ENCODE measurements at places on chromosomes 4 and X.

DNA sequence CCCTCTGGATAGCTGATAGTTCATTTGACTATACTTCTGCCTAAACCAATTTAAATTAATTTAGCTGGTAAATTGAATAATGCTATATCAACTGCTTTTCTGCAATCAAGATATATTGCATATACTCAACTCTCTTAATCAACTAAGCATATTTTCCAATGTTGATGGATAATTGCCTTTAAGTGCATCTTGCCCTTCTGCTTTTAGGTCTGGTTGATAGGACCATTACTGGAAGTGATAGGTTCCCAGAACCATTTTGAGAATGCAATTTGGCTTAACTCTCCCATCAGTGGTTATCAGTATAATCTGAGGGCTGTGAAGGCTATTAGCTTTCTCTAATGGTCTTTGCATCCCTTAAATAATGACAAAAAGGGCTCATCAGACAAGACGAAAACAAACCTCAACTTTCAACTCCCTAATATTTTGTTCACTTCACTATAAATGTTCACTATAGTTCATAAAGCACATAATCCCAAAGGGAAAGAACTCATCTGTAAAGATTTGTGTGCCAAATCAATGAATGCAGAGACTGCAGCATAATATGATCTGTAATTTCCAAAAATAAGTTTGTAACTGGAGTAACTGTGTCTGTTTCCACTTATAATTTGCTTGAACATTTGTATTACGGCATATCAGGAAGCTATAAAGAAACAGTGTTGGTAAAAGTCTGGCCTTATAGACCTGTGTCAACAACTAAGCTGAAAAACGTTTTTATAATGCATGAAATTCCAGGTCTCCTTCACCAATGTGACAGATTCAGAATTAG, 273.6 kb downstream of the FBXO8 start:
- no peak for DNase-seq

DNA sequence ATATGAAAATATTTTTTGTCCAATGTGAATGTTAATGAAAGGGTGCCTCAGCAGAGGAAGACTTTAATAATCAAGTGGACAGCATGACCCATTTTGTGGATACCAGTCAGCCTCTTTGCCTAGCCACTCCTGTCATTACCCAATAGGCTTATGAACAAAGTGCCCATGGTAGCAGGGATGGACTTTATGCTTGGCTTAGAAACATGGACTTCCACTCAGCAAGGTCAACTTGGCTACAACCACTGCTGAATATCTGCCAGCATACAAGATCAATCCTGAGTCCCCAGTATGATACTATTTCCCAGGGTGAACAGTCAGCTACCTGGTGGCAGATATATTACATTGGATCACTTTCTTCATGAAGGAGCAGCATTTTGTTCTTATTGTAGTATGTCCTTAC, 56.7 kb upstream of the NXF3 start:
- no peak for DNase-seq

GRCh38 chrX:135543924-135544323, 23.5 kb downstream of the INTS6L start:
- DNase-seq, result no peak

- no peak for DNase-seq
Observed at GRCh38 chr4:148874331-148874730, 432.1 kb upstream of the NR3C2 start.

DNA sequence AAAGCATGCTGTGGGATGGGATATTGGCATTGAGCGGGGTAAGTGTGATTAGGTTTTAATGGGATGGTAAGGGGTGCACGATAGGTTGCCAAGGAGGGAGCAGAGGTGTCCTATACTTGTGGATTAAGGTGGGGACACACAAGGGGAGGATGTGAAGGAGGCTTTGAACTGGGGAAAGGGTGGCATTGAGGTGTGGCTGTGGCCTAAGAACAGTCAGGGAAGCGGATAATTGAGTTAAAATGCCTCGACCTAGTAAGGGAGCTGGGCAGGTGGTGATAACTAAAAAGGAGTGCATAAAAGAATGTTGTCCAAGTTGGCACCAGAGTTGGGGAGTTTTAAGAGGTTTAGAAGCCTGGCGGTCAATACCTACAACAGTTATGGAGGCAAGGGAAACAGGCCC, 17.5 kb downstream of the KLKB1 start:
- DNase-seq, result no peak

- no peak for DNase-seq
Observed at GRCh38 chr4:110634350-110635162, 11.7 kb upstream of the PITX2 start.

DNA sequence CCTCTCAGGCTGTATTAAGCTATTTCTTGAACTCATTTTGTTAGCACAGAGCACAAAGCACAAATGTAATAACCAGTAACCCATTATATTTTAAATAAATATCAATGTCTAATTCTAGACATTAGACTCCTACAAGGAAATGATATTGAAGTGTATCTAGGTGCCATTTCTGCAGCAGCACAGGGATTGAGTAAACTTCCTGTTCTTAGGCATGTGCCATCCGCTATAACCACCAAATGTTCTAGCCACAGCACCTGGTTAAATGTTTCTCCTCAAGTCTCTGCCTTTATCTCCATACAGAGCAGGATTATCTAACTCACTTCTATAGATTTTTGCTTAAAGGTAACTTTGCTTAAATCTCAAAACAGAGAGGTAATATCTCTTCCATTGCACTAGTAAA, 51.4 kb downstream of the SGMS2 start:
- DNase-seq, result no peak

- peak; percentile 7 for DNase-seq
Observed at GRCh38 chr4:105894660-105895582, at the start of gene NPNT. Gene NPNT (plus strand): TSS chr4:105895471. CDS start chr4:105895653, 182 bp downstream.

- peak; percentile 24 for DNase-seq
Observed at GRCh38 chr4:84915396-84915780, 51.1 kb downstream of the WDFY3 start.

DNA sequence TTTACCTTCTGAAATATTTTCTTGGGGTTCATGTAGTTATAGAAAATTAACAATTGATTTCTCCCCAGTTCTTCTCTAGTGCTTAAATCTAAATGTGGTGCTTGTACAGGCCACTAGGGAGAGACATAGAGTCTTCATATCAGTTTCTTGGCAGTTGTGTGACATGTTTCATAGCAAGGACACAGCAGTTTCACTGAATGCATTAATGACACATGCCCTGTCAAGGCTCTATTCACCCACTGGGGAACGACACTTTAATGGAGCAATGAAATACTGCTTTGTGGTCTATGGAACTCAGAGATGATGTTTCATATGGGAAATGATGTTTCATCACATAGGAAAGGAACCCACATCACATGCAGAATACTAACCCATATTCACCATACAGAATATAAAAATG, 2.8 kb downstream of the VEGFC start:
- DNase-seq, result peak; percentile 82

DNA sequence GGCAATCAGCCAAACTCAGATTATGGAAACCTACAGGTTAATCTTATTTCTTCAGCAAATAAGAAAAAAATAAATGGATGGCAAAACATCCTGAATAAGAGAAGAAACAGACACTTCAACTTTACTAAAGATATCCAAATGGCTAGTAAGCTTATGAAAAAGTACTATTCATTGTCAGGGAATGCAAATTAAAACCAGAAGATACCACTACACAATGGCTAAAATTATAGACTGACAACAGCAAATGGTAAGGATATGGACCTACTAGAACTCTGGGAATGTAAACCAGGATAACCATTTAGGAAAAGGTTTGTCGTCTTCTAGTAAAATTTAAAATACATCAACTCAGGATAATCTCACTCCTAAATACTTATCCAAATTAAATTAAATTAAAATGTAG, 24.3 kb downstream of the GRSF1 start:
- no peak for DNase-seq

DNA sequence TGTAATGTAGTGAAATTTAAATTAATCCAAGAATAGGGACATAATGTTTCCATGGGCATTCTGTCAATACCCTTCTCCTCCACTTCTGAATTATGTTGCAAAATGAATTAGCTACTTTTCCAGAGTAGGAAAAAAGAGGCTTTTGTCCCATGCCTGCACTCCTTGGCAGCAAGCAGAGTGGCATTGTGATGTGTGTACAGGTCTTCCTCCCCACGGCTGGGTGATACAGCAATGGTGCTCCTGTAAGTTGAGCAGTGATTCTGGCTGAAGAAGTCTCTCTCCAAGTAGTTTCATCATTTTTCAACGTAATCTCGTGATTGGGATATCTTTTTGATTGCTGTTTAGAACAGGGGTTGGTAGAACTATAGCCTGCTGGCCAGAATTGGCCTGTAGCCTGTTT, 59.9 kb downstream of the KIT start:
- no peak for DNase-seq

DNA sequence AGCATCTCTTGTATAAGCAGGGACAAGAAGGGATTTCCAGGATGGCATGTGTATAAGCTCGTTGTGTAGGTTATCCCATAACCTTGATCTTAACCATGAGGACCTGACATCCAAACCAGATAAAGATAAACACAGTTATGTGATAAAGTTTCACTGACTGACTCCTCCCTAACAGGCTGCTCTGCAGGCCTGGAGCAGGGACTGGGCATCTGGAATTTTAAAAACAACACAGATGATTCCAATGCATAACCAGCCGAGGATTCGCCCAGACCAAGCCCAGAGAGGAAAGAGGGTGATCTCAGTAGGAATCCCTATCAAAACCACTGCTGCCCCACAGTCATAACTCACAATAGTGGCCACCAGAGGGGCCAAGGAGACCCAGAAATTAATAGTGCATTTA, 22.7 kb downstream of the KLF3 start:
- no peak for DNase-seq

- DNase-seq, result peak; percentile 80
Observed at GRCh38 chr4:54277691-54278090, 48.6 kb downstream of the PDGFRA start.

DNA sequence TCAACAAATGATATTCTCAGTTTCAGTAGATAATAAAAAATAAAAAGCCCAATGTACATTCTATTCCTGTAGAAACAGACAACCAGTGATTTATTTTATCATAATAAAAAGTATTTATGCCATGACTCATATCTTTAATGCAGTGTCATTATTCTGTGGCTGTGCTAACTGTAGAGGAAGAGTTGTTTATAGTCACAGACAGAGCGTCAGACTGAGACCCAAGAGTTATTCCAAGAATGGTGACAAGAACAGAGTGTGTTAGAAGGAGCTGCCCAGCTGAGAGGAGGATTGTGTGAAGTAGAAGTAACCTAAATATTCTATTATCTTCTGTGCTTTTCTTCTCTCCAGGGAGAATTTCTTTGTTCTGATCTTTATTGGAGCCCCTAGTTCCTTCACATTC, 210.7 kb downstream of the PPP1R2C start:
- no peak for DNase-seq

GRCh38 chr4:5931526-5931925, 38.6 kb upstream of the CRMP1 start:
- no peak for DNase-seq

GRCh38 chr4:98711526-98711925, 53.1 kb upstream of the TSPAN5 start:
- DNase-seq, result no peak

- DNase-seq, result peak; percentile 83
Observed at GRCh38 chr4:87543835-87544461, 14.8 kb upstream of the SPARCL1 start.

GRCh38 chr4:150211016-150211415, 132.8 kb downstream of the DCLK2 start:
- no peak for DNase-seq

GRCh38 chr4:39304651-39305050, 61.5 kb downstream of the RFC1 start:
- peak; percentile 32 for DNase-seq

DNA sequence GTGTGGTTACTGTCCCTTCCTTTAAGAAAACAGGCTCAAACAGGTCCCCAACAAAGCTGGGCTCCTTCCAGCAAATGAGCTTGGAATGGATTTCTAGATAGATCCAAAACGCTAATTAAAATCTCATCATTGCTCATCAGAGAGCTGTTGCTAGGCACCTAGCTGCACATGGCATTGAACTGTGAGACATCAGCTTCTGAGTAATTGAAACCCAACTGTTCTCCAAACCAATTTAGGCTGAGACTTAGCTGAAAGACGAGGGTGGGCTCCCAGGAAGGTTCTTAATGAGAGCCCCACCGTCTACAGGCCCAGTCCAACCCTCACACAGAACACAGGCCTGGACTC, 59.1 kb downstream of the FAM184B start:
- no peak for DNase-seq

GRCh38 chrX:102784550-102784949, 64.0 kb downstream of the GPRASP3 start:
- no peak for DNase-seq

- DNase-seq, result peak; percentile 67
Observed at GRCh38 chrX:136166221-136166855, 19.0 kb downstream of the FHL1 start.

DNA sequence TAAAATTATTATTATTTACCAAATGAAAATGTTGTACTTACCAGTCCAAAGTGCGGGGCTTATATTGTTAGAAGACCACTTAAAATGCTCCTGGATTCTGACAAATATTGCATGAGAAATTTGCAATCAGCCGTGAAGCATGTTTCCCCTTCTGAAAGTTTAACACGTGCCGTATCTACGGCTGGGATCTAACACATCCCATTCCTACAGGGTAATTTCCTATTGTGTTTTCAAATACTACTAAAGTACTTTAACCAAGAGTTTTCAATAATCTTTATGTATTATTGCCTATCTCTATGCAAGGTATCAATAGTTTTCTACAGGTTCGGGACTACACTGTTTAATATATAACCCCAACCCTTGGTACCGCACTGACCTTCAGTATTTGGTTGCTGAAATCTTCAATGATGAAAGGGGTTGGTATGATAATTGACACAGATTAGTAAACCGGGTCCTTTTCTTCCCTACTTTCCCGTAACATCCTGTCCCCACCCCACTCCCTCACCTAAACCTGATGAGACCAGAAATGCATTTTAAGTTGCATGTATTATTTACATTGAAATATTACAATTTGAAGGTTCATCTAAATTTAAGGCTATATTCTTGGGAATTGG, 795 bp upstream of the BRWD3 start:
- no peak for DNase-seq

DNA sequence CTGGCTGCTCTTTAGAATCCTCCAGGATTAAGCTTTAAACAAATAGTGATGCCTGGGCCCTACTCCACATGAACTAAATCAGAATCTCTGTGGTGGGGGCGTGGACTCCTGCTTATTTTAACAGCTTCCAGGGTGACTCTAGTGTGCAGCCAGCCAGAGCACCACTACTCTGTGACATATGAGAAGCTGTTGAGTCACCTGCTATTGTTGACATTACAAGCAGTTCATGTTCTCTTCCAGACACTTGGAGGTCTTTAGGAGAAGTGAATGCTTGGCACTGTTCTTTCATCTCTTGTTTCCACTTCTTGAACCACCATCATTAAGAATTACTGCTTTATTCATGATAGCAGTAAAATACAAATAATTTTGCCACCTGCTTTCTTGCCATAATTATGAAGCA, 426 bp upstream of the C4orf51 start:
- peak; percentile 86 for DNase-seq

DNA sequence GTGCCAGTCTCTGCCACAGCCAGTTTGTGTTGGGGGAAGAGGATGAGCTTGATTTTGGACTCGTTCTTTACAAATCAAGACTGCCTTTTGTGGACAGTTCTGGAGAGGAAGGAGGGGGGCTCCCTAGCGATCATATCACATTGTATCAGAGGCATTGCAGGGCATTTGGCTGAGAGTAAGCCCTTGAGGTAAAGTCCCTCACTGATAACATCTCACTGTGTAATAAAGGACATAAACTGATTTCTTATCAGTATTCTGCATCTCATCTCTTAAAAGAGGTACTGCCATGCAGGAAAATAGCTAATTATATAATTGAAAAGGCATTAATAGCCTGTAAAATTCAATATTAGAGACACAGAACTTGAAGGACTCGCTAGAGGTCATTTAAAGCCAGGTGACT, 6.1 kb upstream of the IGFBP7 start:
- no peak for DNase-seq
